ENCODE measurements at places on chromosomes 3 and 15. TPM values are rescaled to one million over a fixed set of nuclear protein-coding genes. Genes with fewer than 3 reads are reported as not detected.

DNA sequence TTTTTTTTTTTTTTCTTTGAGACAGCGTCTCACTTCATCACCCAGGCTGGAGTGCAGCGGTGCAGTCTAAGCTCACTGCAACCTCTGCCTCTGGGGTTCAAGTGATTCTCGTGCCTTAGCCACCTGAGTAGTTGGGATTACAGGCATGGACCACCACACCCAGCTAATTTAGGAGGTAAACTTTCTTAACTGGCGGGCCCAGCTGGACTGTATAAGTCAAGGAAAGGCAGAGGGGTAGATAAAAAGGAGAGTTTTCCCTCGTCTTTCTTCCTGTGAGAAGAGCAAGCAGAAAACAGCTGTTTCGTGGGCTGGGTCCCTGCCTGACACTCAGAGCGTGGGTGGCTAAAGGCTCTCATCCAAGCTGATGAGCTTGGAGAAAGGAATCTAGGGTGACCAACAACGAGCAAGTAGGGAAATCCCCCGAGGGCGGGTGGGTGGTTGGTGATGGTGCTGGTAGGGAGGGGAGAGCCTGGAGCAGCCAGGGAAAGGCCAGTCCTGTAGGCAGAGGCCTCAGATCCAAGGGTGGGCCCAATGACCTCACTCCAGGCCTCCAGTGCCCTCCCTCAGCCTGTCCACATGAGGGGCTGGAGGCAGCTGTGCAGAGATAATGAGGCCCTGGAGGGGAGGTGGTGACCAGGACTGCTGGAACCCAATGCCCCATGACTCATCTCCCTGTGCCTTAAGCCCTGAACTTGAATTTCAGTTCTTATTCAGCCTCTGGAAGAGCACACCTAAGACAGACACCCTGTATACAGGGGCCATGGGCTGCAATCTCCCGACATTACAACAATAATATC, 43.1 kb upstream of the LIMD1 start:
- no peak for DNase-seq
- H3K36me3 ChIP-seq: no peaks in the 10 kb centered on the region
- H3K4me3 ChIP-seq: no peak overlapping the region
- H3K27ac ChIP-seq: peak overlapping the region; percentile 5
- no peaks in the 10 kb centered on the region for H3K27me3 ChIP-seq
- H3K4me1 ChIP-seq: peaks cover 28% of the 10 kb centered on the region

The HHLA2 gene
- 0.75 TPM for total RNA-seq

The ACOX2 gene
- not detected for total RNA-seq

The PRRT3 gene
- total RNA-seq: 5.5 TPM

DNA sequence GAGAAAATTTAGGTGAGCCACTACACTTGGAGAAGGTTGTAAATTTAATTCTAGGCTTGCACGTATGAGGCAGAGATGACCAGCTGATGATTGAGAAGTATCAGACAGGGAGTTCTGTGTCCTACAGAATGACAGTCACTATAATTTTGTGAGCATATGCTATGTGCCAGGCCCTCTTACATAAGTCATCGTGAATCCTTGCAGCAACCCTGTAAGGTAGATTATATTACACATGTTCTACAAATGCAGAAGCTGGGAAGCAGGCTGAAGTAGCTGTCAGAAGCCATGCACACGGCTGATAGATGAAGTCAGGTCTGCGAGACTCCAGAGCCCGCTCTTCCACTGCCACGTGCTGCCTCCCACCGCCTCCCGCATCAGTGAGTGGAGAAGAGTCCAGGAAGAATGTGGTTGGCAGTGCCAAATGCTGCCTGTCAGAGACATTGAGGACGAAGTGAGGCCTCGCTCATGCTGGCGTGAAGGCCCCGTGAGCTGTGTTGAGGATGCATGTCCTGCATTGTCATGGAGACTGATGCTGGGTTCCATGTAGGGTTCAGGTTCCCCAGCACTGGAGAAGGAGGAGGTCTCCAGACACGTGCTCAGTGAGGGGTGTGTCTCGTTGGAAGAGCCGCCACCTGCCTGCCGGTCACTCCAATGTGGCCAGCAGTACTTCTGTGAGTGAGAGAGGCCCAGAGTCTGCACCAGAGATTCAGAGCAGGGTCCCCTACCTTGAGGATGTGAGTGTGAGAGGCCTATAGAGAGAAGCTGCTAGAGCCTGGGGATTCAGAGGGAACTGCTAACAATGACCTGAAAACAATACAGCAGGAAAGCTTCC, 123.3 kb upstream of the PLXNA1 start:
- H3K36me3 ChIP-seq: peaks cover 19% of the 10 kb centered on the region
- no peak overlapping the region for H3K4me3 ChIP-seq
- H3K4me1 ChIP-seq: no peaks in the 10 kb centered on the region
- no peaks in the 10 kb centered on the region for H3K27me3 ChIP-seq
- peak overlapping the region; percentile 20 for H3K27ac ChIP-seq

GRCh38 chr3:178663201-178663934, 127.1 kb downstream of the KCNMB2 start:
- DNase-seq: no peak

All from naive thymus-derived CD8-positive, alpha-beta T cell (primary cell).